ENCODE measurements at places on chromosomes 4 and X.

GRCh38 chrX:56278692-56279091, 46.5 kb downstream of the KLF8 start:
- DNase-seq = no peak

- DNase-seq = no peak
Observed at GRCh38 chrX:39309018-39309635, 507.9 kb downstream of the MID1IP1 start.

GRCh38 chrX:30493348-30493747, 84.2 kb downstream of the TASL start:
- DNase-seq = no peak

- no peak for DNase-seq
Observed at GRCh38 chr4:8708401-8709021, 115.9 kb downstream of the CPZ start.

DNA sequence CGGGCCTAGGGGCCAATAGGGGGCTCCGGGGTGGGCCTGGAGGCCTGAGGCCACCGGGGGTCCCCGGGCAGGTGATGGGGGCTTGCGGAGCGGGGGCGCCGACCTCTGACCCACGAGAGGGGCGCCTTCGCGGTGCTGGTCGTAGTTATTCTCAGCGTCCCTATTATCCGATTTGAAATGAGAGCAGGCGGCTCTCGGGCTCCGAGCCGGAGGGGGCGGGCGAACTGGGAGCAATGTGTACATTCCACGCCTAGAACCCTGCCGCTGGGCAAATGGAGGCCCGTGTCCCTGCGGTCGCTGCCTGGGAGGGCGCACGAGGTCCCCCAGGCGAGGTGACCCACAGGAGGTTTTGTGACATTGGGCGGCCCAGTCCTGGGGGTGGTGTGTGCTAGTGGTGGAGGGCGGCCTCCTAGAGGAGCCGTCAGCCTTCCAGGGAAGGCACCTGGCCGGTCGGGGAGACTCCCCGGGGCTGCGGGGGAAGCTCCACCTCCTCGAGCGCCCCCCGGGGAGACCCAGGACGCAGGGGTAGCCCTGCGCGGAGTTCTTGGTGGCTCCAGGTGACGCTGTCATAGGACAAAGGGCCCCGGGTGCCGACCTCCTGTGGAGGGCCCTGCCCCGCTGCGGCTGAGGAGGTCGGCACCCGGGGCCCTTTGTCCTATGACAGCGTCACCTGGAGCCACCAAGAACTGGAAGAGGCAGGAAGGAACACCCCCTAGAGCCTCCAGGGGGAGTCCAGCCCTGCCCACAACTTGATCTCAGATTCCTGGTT, 102.6 kb upstream of the PRKX start:
- DNase-seq = peak; percentile 73

DNA sequence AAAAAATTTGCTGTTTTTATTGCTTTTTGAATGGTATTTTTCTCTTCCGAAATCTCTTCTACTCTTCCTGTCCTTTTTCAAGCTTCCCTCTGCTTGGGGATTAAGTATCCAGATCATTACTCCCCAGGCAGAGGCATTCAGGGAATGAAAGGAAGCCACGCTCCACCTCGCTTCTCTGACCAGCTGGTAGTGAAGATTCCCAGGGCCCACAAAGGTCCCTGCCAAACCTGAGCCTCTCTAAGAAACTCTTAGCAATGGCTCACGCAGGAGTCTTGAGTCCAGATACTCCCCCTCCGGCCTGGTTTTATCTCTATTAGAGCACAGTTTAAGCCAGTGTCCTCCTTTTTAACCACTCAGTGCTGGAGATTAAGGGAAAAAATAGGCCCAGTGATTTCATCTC, 51.4 kb upstream of the SOD3 start:
- no peak for DNase-seq

DNA sequence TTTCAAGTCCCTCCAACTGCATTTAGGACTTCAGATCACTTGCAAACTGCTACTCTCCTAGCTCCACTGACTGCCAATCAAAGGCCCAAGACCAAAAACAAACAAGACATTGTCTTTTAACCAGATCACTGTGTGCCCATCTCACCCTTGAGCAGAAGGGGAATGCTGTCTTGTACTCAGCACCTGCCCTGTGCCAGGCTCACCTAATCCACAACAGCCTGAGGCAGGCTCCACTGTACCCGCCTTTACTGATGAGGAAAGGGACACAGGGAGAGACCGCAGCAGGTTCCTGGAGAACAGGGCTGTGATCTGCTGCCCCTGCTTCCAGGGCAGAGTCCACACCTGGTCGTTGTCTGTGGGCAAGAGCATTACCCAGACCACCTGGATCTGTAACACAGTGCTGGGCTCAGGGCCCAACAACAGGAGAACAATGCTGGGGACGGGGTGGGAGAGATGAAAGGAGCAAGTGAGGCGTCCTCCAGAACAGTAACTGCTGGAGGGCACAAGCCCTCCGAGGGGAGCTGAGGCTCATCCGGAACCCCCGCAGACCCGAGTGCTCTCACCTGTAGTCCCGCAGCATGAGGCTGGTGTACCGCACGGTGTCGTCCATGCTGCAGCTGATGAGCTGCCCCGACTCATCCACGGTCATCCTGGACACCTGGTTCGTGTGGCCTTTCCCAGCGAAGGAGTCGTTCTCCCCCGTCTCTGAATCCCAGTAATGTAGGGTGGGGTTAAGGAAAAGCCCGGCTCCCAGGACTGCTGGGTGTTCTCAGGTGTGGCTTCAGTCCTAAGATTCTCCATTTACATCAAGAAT, 33.9 kb downstream of the WDR1 start:
- no peak for DNase-seq

GRCh38 chr4:154475820-154476219, 15.8 kb downstream of the DCHS2 start:
- no peak for DNase-seq

GRCh38 chr4:155271557-155271956, 63.1 kb downstream of the NPY2R start:
- DNase-seq = no peak

DNA sequence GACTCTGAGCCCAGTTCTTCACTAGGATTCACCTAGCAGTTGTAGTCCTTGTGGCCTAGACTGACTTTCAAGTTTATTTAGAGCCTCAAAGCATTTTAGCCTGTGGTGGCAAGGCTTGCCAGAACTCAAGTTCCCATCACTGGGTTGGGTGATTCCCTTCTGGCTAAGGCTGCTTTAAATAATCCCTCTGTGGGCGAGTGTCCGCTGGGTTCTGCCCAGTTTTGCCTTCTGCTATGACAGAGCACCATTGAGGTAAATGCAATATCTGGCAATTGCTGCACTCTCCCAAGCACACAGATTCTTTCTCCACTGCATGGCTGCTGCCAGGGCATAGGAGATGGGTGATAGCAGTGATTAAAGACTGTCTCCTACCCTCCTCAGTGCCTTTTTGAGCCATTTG, 90.8 kb upstream of the RLIM start:
- DNase-seq = no peak

GRCh38 chr4:48268956-48269860, at the start of gene TEC:
Gene TEC, minus strand, starts transcription at chr4:48269838. Its CDS starts 41,224 bp downstream, at chr4:48228614.
- DNase-seq = peak; percentile 63

DNA sequence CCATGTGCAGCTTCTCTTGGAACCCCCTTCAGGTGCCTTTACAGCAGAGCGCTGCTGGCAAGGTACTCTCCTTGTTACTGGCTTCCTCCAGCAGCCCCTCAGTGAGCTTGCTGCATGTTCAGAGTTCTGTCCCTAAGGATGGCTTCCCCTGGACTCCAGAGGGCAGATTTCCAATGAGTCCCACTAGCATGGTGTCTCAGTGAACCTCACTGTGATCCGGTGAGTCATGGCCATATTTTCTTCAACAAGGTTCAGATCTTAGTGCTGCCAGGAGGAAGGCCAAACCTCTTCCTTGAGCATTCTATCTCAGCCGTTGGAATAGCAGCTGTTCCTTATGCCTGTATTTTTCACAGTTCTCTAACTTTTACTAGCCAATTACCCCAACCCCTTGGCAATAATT, 98.8 kb downstream of the CASK start:
- no peak for DNase-seq

DNA sequence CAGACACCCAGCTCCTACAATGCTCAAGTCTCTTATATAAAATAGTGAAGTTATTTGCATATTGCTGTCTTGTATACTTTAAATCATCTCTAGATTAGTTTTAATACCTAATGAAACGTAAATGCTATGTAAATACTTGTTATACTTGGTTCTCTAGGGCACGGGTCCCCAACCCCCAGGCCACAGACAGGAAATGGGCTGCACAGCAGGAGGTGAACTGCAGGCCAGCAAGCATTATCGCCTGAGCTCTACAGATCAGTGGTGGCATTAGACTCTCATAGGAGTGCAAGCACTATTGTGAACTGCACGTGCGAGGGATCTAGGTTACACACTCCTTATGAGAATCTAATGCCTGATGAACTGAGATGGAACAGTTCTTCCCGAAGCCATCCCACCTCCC, 395.9 kb upstream of the EMCN start:
- DNase-seq = no peak

- peak; percentile 85 for DNase-seq
Observed at GRCh38 chr4:186693159-186693815, 30.4 kb downstream of the FAT1 start.

DNA sequence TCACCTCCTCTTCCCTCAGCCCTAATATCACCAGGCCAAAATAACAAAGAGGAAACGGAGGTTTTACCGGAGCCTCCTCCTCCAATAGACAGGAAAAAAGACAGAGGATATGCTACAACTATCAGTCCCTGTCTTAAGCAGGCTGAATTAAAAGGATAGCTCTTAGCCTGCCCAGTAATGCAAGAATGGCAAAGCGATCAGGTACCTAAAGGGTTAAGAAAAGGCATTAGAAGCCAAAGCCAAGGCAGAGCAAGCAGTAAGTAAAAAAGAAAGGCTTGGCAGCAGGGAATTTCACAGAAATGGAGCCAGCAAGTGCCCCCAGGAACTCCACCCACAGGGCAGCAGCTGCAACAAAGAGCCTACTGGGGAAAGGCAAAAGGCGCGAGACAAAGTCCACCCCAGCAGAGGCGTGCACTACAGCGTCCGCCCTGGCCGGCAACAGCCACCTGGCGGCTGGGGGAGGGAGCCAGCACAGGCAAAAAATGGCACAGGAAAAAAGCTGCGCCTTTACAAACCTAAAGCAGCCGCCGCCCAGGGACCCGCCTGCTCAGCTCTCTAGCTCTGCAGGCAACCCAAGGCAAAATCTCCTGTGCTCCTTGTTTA, 220.6 kb upstream of the ZC4H2 start:
- no peak for DNase-seq

DNA sequence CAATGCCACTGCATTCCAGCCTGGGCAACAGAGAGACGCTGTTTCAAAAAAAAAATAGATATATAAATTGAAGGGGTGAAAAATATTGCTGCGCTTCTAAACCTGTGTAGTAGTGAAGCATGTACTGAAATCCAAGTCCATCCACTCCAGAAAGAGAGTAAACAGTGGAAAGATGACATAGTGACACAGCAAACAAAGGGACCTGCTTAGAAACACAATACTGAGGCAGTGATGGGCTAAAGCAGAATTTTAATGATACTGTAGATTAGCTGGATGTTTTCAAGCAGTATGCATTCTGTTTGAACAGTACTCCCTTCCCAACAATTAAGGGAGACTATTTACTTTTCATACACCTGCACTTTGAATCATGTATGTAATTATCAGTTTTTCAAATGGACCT, 42.5 kb downstream of the TFDP3 start:
- no peak for DNase-seq

GRCh38 chr4:121216461-121216860, 52.3 kb upstream of the TNIP3 start:
- no peak for DNase-seq

DNA sequence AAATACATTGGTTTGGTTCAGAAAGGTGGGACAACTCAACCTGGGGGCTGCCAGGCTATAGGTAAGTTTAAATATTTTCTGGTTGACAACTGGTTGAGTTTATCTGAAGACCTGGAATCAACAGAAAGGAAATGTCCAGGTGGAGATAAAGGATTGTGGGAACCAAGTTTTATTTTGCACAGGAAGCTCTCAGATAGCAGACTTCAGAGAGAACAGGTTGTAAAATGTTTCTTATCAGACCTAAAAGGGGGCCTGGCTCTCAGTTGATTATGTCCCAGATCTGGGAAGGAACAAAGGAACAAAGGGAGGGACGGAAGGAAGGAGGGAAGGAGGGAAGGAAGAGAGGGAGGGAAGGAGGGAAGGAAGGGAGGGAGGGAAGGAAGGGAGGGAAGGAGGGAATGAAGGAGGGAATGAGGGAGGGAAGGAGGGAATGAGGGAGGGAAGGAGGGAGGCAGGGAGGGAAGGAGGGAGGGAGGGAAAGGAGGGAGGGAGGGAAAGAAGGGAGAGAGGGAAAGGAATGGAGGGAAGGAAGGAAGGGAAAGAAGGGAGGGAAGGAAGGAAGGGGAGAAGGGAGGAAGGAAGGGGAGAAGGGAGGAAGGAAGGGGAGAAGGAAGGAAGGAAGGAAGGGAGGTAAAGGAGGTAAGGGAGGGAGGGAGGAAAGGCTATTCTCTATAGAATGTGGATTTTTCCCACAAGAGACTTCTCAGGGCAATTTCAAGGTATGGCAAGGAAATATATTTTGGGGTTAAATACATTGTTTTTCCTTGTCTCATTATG, 186.7 kb downstream of the DHRSX start:
- DNase-seq = no peak

GRCh38 chrX:22952010-22952409, 47.8 kb upstream of the DDX53 start:
- DNase-seq = no peak

DNA sequence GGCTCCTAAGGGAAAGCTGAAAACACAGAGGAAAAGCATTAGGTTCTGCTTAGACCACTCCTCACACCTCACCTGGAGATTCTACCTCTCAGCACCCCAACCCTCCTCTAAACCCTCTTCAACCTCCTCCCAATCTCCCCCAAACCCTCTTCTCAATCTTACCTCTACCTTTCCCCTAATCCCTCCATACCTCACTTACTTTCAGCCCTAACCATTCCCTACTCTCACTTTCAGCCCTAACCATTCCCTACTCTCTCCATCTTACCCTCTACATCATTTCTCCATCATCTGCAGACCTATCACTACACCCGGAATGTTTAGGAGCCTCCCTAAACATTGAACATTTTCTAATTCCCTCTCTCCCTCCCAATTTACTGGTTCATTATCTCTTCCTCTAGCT, 3.5 kb downstream of the RTL3 start:
- no peak for DNase-seq

GRCh38 chr4:119517361-119518229, 111.0 kb downstream of the PDE5A start:
- no peak for DNase-seq

DNA sequence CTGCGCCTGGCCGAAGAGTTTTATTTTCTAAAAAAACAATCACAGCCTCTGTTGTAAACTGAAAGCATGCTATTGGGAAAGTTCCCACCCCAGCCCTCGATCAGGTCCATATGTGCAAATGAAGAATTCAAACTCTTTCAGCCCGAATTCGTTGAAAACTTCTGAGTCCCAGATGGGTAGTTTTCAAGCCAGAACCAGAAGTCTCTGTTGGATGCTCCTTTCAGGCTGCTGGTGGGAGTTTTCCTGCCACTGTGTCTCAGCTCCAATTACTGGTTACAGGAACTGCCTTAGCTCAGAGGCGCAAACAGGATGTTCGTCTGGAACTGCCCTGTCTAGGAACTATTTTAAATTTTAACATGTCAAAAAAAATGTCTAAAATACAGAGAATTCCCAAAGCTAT, 9.3 kb upstream of the ALG13 start:
- no peak for DNase-seq

- no peak for DNase-seq
Observed at GRCh38 chr4:138405466-138405891, 163.3 kb upstream of the SLC7A11 start.

GRCh38 chr4:113052379-113052951, 3.0 kb downstream of the ANK2 start:
- no peak for DNase-seq

Data from right atrium auricular region (tissue), 2 donors.